NCI-H1436 treated with DMSO at 0.1 percent for 48 hours (cell line): ENCODE measurements at places on chromosomes 6 and 20.
A peak's percentile ranks its signal among the peaks of the same experiment; 100 is the strongest.

DNA sequence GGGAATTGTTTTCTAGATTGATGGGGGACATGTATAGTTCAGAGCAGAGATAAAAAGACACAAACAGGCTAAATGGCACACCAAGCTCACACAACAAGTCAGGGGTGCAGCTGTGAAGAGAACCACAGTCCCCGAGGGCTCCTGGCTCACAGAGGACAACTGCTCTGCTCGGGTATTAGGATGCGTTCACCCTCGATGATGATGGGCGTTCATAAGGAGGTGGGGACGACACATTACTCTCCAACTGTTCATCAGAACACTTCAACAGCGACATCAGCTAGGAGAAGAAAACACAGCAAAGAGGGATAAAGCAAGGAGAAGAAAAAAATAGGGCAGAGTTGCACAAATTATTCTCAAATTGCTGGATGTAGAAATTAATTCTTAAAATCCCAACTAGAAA is 174.8 kb upstream of the RREB1 start:
- no peak for DNase-seq

GRCh38 chr6:68572525-68572924 is 62.6 kb upstream of the ADGRB3 start:
- DNase-seq, result peak; percentile 64

DNA sequence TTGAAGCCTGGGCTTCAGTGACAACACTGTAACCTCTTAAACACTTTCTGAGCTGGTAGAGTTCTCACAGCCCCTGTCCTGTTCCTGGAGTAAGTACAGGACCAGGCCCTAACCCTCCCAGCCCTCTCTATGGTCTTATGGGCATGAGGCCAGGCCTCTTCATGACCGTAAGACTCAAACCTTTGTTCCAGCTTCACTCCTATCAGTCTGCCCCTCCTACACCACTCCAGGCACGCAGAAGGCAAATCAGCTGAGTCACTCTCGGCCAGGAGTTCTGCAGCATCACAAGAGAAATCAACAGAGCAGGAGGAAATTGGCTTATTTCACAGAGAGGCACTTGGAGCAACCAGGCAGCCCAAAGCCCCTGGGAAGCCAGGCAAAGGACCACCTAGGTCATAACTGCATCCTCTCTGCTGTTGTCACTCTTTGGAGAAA is 25.3 kb upstream of the CHD6 start:
- peak; percentile 69 for DNase-seq

DNA sequence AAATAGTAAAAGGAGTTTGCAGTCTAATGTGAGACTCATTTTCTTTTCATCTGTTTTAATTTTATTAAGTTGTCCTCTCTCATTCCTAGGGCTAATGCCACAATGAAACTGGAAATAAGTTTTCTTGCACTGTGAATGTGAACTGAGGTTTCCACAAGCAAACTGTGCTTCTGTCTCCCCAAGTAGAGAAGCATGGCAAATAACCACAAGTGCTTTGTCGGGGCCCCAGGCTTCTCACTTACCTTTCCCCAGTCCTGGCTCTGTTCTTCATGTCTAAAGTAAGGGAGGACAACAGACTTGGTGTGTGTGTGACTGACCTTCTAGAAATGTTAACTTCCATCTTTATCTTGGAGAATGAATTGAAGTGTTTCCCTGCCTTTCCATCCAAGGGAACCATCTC is 80.8 kb downstream of the CBFA2T2 start:
- no peak for DNase-seq

DNA sequence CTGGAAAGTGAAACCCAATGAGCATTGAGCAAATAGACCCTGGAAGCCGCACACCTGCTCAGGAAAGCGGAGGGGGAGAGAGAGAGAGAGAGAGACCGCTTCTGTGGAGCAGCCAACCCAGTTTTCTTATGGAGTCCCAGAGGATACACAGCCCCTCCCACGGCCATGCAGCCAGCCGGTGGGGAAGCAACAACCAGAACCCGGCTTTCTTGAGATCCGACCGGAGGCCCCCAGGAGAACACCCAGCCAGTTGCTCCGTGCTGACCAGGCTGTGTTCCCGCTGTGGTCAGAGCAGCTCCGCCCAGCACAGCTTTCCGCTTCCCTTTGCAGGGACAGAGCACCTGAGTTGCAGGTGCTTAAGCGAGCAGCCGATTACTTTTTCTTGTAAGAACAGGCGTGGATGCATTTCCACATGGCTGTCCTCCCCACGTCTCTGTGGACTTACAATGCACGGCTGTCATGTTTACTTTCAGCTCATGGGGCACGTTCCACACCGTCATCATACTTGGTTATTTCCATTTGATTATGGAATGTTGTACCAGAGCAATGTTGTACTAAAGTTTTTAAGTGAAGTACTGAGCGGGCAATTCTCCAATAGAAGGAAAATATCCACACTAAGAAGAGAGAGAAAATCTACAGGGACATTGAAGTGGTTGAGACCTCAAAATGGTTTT is 381.9 kb downstream of the THBS2 start:
- no peak for DNase-seq

DNA sequence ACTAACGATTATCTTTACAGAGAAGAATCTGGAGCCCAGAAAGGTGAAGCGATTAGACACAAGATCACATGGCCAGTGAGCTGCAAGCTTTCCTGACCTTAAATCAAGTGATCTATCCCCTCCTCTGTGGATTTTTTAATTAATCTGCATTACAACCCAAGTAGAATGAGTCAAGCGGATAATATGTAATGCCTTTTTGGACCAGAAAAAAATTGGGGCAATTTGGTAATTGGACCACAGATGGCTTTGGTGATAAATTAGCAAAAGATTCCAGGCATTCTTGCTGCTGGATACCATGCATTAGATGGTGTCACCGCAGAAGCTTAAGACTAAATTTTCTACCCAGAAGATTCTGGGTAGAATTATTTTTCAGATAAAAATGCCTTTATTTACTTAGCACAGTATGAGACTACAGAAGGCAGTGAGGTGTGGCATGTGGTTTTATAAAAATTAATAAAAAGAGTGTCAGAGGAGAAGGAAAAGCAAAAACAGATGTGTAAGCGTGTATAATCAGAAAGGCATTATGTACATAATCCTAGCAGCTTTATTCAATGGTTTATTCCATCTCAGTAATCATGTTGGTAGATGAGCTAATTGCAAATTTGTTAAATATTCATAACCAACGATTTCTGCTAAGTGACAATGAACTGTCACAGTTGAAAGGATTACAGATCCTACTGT is 53.9 kb upstream of the PCSK2 start:
- DNase-seq, result no peak

DNA sequence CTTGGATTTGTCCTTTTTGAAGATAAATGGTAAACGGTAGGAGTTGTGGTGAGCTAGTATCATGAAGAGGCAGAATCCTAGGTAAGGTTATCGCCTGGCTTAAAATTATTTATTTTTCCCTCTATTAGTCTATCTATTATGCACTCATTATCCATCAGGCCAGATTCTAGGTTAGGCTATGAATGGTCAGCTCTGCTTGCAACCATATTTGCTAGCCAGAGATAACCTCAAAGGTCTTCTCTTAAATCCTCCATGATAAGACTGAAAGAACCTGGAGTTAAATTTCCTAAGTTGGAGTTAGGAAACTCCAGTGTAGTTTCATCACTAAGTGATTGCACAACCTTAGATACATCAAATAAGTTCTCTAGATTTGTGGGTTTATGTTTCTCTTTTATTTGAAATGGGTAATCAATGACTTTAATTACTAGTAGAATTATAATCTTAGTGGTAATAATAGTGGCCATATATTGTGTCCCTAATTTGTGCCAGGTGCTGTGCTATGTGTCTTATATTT is 302.1 kb upstream of the RUNX2 start:
- DNase-seq, result no peak

DNA sequence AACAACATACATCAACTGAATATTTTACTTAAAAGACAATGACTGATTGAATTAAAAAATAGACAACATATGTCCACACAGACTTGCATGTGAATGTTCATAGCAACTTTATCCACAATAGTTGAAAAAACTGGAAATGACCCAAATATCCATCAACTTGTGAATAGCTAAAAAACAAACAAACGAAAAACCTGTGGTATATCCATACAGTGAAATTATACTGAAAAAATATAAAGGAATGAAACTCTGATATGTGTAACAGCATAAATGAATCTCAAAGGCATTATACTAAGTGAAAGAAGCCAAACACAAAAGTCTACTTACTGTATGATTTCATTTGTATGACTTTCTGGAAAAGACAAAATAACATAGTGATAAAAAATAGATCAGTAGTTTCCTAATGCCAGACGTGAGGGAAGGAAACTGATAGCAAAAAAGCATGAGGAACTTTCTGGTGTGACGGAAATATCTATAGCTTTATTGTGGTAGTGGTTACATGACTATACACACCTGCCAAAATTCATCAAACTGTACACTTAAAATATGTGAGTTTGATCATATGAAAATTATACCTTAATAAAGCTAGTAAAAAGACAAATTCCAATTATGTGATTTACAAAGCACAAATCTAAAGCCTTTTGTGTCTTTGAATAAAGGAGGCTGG is 123.2 kb downstream of the BACH2 start:
- DNase-seq, result no peak

- no peak for DNase-seq
Observed at GRCh38 chr20:61049684-61050083, 202.4 kb upstream of the CDH4 start.

GRCh38 chr20:1327241-1327653 is 1.7 kb downstream of the SDCBP2 start:
- no peak for DNase-seq

GRCh38 chr6:124223611-124224345 is 420.1 kb downstream of the NKAIN2 start:
- no peak for DNase-seq

- DNase-seq, result no peak
Observed at GRCh38 chr6:5083813-5084359, 1.3 kb upstream of the PPP1R3G start.

- no peak for DNase-seq
Observed at GRCh38 chr6:122389704-122390372, 9.6 kb upstream of the HSF2 start.

DNA sequence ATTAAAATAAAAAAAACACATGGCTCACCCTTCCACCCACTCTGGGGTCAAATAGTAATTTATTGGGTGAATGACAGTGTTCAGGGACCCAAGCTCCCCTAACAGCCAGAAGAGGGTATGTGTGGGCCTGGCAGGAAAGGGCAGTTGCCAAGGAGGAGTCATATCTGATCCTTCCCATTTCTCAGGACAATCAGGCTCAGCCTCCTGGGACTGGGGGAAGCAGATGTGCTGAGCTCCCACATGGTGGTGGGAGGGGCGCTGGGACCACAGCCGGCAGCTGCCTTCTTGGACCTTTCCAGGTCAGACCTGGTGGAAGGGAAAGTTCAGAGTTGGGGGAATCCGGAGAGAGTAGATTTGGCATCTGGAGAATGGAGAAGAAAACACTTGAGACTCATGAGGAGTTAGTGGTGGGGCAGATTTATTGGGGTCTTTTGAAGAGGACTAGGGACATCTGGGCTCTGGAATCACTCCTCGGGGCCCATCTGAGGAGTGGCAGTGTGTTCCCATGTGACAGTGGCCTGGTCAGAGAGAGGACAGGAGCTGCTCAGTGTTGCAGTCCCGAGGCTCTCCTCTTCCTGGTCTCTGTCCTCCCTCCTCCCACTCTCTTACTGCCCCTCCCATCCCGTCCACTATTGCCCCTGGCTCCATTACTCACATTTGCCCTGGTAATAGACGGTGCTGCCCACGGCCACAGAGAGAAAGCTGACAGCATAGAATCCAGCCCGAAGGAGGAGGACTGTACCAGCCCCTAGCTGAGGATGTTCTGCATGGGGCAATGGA is 3.0 kb downstream of the LST1 start:
- DNase-seq, result no peak

- no peak for DNase-seq
Observed at GRCh38 chr6:115573861-115574260, 486.8 kb downstream of the FRK start.

GRCh38 chr6:68709091-68709490 is 74.0 kb downstream of the ADGRB3 start:
- DNase-seq, result no peak
